ENCODE measurements at places on chromosomes 11 and 22.

GRCh38 chr11:13760115-13760514 is 91.6 kb downstream of the FAR1 start:
- no peak overlapping the region for H3K27ac ChIP-seq
- no peaks in the 10 kb centered on the region for H3K27me3 ChIP-seq
- no peaks in the 10 kb centered on the region for H3K4me1 ChIP-seq
- DNase-seq, result no peak
- H3K36me3 ChIP-seq, result no peaks in the 10 kb centered on the region

DNA sequence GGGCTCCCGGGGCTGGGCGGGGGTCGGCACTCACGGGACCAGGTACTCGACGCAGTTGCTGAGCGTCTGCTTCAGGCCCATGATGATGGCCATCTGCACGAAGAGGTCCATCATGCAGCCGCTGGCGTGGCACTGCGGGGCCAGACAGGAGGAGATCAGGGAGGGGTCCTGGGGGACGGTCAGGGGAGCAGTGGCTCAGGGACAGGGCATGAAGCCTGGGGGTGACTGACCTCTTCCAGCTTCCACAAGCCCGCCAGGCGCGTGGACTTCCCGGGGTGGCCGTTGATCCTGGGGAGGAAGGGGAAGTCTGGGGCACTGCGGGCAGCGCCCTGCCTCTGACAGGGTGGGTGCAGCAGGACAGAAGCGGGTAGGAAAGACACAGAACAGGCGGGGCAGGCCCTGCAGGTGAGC is 6.1 kb upstream of the SIGIRR start:
- H3K4me3 ChIP-seq, result no peak overlapping the region
- no peaks in the 10 kb centered on the region for H3K27me3 ChIP-seq
- H3K4me1 ChIP-seq, result peaks cover under 1% of the 10 kb centered on the region

DNA sequence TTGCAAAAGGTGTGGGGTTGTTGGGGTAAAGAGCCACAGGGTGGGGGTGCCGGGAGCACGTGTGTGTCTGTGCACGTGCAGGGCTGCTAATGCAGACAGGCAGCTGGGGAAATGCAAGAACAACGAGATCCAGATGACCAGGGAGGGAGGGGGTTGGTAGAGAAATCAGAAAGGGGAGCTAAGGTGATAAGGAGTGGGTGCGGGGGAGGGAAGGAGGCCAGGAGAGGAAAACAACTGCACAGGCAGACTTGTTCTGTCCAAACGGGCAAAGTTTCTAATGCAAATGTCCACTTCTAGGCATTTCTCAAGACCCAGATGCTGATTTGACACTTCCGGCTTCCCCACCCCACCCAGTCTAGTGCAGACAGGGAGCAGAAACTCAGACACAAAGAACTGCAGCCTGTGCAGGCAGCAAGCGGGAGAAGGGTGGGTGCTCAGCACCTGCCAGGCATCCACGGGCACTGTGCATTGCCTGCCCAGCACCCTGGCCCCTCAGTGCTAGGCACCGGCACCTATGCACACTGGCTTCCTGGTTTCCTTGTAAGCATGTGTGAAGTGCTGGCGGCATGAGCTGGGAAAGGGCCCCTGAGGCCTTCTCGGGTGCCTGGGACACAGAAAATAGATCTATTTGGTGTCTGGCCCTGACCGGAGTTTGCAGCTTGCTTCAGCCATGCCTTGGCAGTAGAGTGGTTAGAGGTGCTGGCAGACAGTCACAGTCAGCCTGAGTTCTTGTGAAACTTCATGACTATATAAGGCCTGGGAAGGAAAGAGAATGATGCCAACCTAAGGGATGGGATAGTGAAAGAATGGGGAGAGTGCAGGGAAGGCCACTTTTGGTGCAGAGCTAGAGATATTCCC is 220.1 kb upstream of the SORL1-AS1 start:
- no peaks in the 10 kb centered on the region for H3K27me3 ChIP-seq
- H3K4me3 ChIP-seq, result no peak overlapping the region
- DNase-seq, result no peak
- no peaks in the 10 kb centered on the region for H3K36me3 ChIP-seq

- no peak for DNase-seq
- H3K4me3 ChIP-seq, result no peak overlapping the region
- H3K27me3 ChIP-seq, result no peaks in the 10 kb centered on the region
- no peaks in the 10 kb centered on the region for H3K36me3 ChIP-seq
- no peaks in the 10 kb centered on the region for H3K4me1 ChIP-seq
Observed at GRCh38 chr22:33350961-33351360, 292.8 kb upstream of the SYN3 start.

- H3K27ac ChIP-seq, result no peak overlapping the region
- H3K4me3 ChIP-seq, result no peak overlapping the region
- H3K36me3 ChIP-seq, result no peaks in the 10 kb centered on the region
- DNase-seq, result no peak
- H3K27me3 ChIP-seq, result no peaks in the 10 kb centered on the region
Observed at GRCh38 chr11:115298300-115299012, 205.8 kb downstream of the CADM1 start.

- no peak overlapping the region for H3K4me3 ChIP-seq
- H3K4me1 ChIP-seq, result peaks cover 5% of the 10 kb centered on the region
- H3K27ac ChIP-seq, result no peak overlapping the region
Observed at GRCh38 chr11:122749005-122749687, 89.2 kb upstream of the CRTAM start.

DNA sequence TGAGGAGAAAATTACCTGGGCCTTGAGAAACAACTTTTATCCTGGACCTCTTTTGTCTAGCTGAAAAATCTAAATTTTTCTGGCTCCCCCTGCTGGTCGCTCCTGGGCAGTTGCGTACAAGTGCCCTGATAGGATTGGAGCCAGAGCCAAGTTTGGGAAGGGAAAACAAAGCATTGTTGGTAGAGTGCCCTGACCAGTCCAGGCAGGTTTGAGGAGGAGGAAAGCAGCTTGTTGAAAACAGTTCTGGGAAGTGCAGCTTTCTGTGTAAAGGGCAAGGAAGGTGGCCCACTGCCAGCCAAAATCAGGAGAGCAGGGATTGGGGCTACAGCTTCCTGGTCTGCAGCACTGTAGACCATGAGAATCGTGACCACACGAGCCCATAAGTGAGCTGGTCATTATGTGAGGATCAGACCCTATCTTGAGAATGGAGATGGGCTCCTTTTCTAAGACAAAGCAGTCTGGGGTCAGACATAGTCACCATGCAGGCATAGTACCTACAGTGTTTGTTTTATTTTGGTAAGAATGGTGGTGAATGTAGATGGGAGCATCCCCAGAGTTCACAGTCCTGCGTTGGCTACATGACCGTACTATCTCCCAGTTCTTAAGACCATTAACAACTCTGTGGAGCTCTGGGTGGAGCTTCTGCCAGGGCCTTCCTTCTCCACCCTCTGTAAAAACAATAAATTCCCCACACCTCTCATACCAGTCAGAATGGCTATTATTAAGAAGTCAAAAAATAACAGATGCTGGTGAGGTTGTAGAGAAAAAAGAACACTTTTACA is 21.3 kb upstream of the PIK3IP1 start:
- peak overlapping the region; percentile 38 for H3K27ac ChIP-seq
- peak; percentile 94 for DNase-seq
- no peaks in the 10 kb centered on the region for H3K36me3 ChIP-seq
- no peaks in the 10 kb centered on the region for H3K4me1 ChIP-seq
- H3K27me3 ChIP-seq, result no peaks in the 10 kb centered on the region

DNA sequence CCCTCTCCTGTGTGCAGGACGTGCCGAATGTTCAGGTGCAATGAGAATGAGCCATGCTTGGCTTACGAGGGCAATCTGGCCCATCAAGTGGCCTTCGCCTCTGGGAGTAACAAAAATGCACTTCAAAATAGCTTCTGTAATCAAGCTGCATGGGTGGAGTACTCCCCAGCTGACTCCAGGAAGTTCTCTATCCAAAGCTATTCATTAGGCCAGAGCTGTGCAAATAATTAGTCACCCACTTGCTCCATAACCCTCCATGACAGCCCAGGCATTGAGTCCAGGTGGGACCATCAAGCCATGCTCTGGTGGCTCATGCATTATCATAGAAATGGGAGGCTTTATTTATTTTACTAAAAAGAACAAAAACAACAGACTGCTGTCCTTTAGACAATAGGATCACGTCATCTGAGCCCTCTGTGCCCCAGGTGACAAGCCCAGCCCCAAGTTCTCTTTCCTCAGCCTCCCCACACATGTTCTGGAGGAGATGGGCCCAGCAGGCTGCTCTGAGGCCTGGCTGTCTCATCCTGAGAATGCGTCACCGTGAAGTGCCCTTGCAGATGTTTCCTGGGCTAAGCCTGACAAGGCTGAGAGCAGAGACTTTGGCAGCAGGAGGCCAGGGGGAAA is 244.7 kb downstream of the ETS1 start:
- no peaks in the 10 kb centered on the region for H3K27me3 ChIP-seq
- DNase-seq, result peak; percentile 38
- H3K4me1 ChIP-seq, result no peaks in the 10 kb centered on the region

- peak overlapping the region; percentile 68 for H3K27ac ChIP-seq
- peaks cover under 1% of the 10 kb centered on the region for H3K4me1 ChIP-seq
- H3K4me3 ChIP-seq, result peak overlapping the region; percentile 44
Observed at GRCh38 chr22:41682033-41682807, 6.4 kb downstream of the SNU13 start.

DNA sequence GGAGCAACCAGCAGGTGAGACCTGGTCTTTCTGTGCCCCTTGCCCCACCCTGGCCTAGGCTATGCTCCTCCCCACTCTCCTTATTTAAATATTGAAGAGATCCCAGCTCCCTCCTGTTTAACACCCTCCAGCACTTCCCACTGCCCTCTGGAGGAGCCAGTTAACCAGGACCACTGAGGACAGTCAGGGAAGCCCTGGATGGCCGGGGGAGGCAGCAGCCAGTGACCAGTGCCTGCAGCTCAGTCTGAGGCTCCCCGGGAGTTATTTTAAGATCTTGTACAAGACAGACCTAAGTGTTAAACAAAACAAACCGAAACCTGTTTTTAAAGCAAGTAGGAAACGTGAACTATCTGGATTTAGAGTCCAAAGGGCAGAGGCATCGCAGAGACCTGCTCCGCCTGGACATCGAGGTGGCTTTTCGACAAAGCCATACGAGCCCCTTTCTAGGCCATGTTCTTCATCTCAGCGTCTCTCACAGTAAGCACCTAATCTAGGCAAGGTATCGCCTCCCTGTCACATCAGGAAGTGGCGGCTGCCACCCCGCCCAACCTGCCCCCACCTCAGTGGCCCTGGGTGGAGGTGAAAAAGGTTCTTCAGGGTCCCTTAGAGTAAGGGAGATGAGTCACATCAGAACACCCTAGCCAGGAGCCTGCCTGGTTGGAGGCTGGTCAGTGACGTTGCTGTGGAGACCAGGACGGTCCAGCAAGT is 35.2 kb downstream of the TRMU start:
- H3K4me1 ChIP-seq, result peaks cover 7% of the 10 kb centered on the region
- no peaks in the 10 kb centered on the region for H3K36me3 ChIP-seq
- DNase-seq, result peak; percentile 54
- no peaks in the 10 kb centered on the region for H3K27me3 ChIP-seq

DNA sequence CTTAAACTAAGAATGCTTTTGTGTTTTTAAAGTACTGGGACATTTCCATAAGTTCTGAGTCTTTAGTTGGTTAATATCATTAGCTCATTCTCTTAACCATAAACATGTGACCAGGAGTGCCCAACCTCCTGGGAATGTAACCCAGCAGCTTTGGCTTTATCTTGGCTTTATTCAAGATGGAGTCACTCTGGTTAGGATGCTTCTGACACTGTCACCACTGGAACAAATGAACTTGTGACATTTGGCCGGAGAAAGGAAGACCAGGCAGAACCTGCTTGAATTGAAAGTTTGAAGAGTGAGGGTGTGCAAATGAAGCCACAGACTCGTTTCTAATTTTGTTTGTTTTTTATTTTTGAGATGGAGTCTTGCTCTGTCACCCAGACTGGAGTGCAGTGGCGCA is 54.6 kb downstream of the OSBP2 start:
- H3K4me3 ChIP-seq, result no peak overlapping the region
- no peak for DNase-seq
- no peaks in the 10 kb centered on the region for H3K36me3 ChIP-seq
- no peaks in the 10 kb centered on the region for H3K27me3 ChIP-seq

- H3K36me3 ChIP-seq, result no peaks in the 10 kb centered on the region
- no peaks in the 10 kb centered on the region for H3K27me3 ChIP-seq
- H3K4me3 ChIP-seq, result no peak overlapping the region
- H3K4me1 ChIP-seq, result no peaks in the 10 kb centered on the region
- H3K27ac ChIP-seq, result no peak overlapping the region
Observed at GRCh38 chr22:37300551-37301017, 18.3 kb downstream of the CYTH4 start.
